ENCODE measurements at places on chromosomes 4 and X.

GRCh38 chr4:89157488-89158024 is 46.2 kb downstream of the TIGD2 start:
- no peak for DNase-seq

DNA sequence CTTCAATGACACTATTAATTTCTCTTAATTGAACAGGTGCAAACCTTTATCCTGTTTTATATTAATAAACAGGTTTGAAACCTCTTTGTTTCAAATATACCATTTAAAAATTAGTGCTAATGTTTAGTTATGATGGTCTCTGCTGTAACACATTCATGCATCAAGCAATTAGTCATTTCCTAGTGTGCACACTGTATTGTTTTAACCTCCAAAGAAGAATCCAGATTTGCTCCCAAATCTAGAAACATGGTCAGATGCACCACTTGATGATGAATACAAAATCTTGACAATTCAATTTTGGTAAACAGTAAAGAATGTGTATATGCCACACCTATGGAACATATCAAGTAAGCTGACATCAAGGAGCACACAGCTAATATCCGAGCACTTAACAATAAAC is 157.1 kb downstream of the TRIML1 start:
- no peak for DNase-seq

GRCh38 chrX:13164611-13165010 is 120.2 kb upstream of the FAM9C start:
- no peak for DNase-seq

DNA sequence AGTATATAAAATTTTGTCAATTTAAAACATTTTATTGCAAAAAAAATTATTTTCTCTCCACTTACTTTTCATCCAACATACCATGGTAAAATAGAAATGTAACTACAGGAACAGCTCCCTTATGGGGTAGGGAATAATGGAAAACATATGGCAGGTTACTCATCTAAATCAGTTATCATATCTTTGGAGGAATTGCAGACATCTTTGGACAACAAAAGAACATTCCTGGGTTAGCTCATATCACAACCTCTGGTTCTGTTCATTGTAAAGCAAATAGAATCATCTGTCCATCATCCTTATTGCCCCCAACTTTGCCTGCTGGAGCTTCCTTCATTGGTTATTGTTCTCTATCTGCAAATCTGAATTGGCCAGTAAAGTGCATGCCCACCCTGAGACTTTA is 387.5 kb upstream of the GRID2 start:
- DNase-seq: no peak

GRCh38 chr4:123995936-123996335 is 599.3 kb downstream of the SPRY1 start:
- no peak for DNase-seq

- no peak for DNase-seq
These were observed 18.1 kb upstream of the GDPD2 start for GRCh38 chrX:70405003-70405402.

GRCh38 chrX:135000516-135000915 is 9.7 kb downstream of the SMIM10 start:
- DNase-seq: no peak

DNA sequence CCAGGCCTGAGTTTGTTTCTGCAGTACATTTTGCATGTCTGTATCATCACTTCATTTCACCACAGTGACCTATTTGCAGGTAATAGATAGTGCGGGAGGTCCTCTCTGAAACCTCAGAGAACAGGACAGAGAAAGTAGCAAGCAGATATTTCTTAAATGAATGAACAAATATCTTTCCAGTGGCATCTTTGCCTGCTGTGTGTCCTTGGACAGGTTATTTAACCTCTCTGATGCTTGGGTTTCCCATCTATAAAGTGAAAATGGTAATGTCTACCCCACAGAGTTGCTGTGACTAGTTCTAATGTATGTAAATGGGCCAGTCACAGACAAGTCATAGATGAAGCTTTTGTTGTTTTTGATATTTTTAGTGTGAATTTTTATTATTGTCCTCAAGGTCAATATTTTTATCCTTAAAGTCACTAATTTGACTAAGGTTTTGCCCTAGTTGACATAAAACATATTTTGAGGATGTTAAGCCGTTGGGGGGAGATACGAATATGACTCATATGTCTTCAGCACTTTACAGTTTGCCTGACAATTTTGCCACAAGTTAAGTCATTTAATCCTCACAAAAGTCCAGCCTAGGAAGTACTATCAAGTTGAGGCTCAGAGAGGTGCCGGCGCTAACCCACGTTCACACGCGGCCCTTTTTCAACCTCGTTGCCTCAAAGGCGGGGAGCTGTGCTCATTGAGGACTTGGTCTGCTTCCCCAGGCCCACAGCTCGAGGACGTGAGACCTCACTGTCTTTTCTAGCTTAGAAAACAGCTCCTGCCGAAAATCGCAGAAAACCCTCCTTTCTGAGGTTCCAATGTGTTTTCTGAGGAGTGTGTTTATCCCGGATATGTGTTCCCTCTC is 126.7 kb upstream of the STX18 start:
- DNase-seq: no peak

GRCh38 chr4:16225167-16225862 is 956 bp downstream of the TAPT1 start:
- no peak for DNase-seq

GRCh38 chr4:4862071-4862551 is 2.6 kb downstream of the MSX1 start:
- DNase-seq: no peak

- DNase-seq: no peak
These were observed 1626.4 kb downstream of the C4orf33 start for GRCh38 chr4:130722361-130722760.

- DNase-seq: no peak
These were observed 105.4 kb downstream of the SYNPO2 start for GRCh38 chr4:118994030-118994429.

DNA sequence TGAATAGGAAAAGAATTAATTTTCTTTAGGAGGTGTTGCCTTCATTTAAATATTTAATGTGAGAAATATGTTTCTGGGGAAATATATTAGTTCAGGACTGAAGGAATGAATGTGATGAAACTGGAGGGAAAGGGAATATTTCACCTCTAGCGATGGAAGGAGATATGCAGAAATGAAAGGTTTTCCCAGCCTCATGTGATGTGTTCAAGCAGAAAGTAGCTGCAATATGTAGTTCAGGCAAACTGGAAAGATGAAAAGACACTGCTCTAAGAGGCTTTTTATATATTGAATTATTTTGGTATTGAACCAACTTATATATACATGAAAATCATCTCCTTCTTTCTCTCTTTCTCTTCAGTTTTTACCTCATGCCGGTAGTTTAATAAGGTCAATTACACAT is 3.4 kb downstream of the GRID2 start:
- DNase-seq: no peak

GRCh38 chr4:108533245-108533844 is 87.0 kb upstream of the RPL34 start:
- DNase-seq: no peak

- no peak for DNase-seq
These were observed 29.6 kb downstream of the TRIML1 start for GRCh38 chr4:188168726-188169373.

GRCh38 chr4:57403591-57403990 is 293.4 kb upstream of the IGFBP7 start:
- no peak for DNase-seq

- no peak for DNase-seq
These were observed 36.2 kb upstream of the PRDX4 start for GRCh38 chrX:23631136-23631535.

DNA sequence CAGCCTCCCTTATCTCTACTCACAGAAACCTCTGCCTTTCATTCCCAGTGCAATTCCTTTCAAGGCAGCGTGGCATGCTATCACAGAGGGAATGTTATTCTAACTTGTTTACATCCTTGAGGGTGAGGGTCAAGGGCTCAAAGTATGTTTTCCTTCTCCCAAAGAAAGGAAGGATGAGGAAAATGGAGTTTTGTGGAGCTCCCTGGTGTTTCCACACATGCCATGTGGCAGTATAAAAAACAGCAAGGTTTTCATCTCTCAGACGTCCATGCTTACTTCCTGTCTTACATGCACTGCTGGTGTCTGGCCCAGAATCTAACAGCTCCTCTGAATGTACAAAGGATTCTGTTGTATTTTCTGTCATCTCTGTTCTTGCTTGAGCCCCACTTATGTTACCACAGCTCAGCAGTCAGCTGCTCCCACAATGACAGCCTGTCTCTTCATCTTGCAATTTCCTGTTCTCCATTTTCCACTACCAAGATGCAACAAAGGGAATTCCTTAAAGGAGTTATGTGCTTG is 128.0 kb downstream of the SNCA start:
- no peak for DNase-seq

DNA sequence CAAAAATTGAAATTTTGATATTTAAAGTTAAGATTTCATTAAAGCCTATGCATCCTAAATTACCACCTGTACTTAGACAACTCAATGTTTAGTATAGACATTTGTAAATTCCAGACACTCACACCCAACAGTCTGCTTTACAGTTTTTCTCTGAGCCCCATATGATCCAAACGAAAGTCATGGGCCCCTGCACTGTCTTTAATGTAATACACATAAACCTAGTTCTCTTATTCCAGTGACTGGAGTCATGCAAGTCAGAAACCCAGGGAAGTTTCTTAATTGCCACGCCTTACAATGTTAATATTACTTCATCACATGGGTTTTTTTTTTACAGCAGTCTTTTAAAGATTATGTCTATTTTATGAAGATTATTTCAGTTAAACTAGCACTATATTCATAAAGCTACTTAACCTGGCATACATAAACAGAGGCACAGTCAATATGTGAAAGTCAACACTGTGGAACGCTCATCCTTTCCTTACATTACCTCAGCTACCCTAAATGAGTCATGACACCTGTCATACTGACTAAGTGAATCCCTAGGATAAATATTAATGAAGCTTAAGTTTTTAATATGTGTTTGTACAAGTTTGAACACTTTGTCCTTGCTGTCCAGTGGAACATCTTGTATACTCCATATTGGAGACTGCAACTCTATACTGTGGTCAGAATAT is 67.7 kb upstream of the H2AZ1 start:
- DNase-seq: no peak

GRCh38 chr4:37767546-37767945 is 58.9 kb upstream of the PGM2 start:
- no peak for DNase-seq

- no peak for DNase-seq
These were observed 375.6 kb downstream of the GBA3 start for GRCh38 chr4:23068287-23068686.

DNA sequence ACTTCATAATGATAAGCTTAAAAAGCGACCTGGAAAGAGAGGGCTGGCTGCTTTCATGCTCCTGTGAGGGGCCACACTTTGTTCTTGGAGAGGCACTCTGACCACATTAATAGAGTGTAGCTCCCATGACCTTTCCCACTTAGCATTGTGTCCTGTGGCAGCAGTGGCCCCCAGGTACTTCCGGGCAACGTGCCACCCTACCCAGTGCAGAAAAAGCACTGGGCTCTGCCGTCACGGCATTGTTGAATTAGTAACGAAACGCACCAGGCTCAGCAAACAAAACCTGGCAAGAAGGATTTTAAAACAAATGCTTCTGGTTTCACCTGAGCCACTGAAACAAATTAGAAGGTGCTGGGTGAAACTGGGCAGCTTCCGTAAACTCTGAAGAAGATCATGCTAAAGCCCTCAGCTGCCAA is 5.4 kb upstream of the SORBS2 start:
- DNase-seq: no peak

GRCh38 chrX:24777660-24778059 is 83.9 kb downstream of the POLA1 start:
- DNase-seq: no peak

GRCh38 chrX:109533631-109534030 is 3.0 kb upstream of the NXT2 start:
- no peak for DNase-seq

Data from activated CD8-positive, alpha-beta memory T cell treated with anti-CD3 and anti-CD28 coated beads for 1 hour (primary cell).